ENCODE measurements at places on chromosomes 4 and X. TPM values are rescaled to one million over a fixed set of nuclear protein-coding genes. Genes with fewer than 3 reads are reported as not detected.

GRCh38 chr4:111961809-111962208 lies 183.4 kb upstream of the FAM241A start:
- DNase-seq: no peak

GRCh38 chrX:136203951-136204350 lies 47.2 kb downstream of the MAP7D3 start:
- DNase-seq: no peak

GRCh38 chr4:145014365-145014764 lies 83.6 kb downstream of the ANAPC10 start:
- DNase-seq: no peak

GRCh38 chr4:168893807-168894206 lies 116.2 kb downstream of the CBR4 start:
- DNase-seq: no peak

- DNase-seq: no peak
Measured at GRCh38 chrX:25290132-25290531, 274.4 kb upstream of the ARX start.

DNA sequence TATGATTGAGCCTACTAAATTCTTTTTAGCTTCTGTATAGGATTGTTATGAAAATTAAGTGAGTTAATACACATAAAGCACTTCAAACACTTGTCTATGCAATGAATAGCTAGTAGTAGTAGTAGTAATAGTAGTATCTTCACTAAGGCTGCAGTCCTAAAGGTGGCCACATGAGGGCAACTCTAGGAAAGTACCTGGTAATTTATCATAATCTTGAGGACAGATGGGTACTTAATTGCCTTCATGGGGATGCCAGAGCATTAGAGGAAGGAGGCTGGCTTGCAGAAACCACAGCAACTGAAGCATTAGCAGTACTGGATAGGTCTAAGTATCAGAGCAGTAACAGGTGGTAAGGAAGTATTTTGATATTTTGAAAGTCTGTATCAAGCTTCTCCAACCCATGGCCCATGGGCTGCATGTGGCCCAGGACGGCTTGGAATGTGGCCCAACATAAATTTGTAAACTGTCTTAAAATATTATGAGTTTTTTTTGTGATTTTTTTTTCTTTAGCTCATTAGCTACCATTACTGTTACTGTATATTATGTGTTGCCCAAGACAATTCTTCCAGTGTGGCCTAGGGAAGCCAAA lies 17.3 kb downstream of the NIPAL1 start:
- DNase-seq: no peak

GRCh38 chr4:829761-830600 lies 4.1 kb upstream of the CPLX1 start:
- peak; percentile 32 for DNase-seq

- DNase-seq: no peak
Measured at GRCh38 chrX:45026036-45026435, 153.0 kb downstream of the KDM6A start.

- DNase-seq: no peak
Measured at GRCh38 chr4:102403116-102403515, 57.8 kb upstream of the SLC39A8 start.

GRCh38 chrX:123336666-123337065 lies 152.6 kb downstream of the GRIA3 start:
- no peak for DNase-seq

DNA sequence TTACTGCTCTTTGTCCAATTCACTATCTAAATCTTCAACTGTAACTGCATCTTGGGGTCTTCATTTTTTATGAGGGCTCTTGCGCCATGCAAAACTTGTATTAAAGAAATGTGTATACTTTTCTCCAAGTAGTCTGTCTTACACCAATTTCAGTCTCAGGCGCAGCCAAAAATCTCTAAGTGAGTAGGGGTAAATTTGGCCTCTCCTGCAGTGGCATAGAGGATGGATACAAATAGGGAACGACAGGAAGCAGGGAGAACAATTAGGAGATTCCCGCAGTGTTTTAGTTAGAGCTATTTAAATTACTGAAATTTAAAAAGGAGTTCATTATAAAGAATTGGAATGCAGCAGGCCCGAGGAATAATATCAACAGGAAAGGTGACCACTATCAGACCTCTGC lies 30.2 kb downstream of the DMP1 start:
- no peak for DNase-seq

- DNase-seq: no peak
Measured at GRCh38 chr4:40736910-40737309, 12.8 kb upstream of the NSUN7 start.

- DNase-seq: no peak
Measured at GRCh38 chrX:10945498-10945897, 165.6 kb upstream of the HCCS start.

GRCh38 chr4:175376287-175376977 lies 435.6 kb downstream of the GPM6A start:
- no peak for DNase-seq

GRCh38 chr4:22987870-22988269 lies 295.1 kb downstream of the GBA3 start:
- DNase-seq: no peak

- DNase-seq: no peak
Measured at GRCh38 chr4:13821522-13821921, 194.0 kb upstream of the BOD1L1 start.

GRCh38 chr4:47349326-47349725 lies 114.2 kb downstream of the COMMD8 start:
- no peak for DNase-seq

DNA sequence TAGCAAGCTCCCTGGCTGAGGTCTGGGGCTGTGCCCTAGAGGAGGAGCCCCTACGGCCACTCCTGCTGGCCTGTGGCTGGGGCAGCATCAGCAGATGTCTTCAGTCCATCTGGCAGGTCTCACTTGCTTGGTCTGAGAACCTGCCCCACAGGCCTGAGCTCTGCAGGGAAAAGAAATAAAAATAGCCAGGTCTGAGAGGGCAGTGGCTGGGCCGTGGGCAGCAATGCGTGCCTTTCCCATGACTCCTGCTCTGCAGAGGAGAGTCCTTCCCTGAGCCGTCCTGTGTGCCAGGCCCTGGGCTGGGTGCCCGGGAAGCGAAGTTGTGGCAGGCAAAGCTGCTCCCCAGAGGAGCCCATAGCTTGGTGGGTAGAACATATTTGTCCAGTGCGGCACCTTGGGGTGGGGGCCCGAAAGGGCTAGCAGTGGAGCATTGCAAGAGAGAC lies 11.3 kb upstream of the KIAA0232 start:
- peak; percentile 39 for DNase-seq

DNA sequence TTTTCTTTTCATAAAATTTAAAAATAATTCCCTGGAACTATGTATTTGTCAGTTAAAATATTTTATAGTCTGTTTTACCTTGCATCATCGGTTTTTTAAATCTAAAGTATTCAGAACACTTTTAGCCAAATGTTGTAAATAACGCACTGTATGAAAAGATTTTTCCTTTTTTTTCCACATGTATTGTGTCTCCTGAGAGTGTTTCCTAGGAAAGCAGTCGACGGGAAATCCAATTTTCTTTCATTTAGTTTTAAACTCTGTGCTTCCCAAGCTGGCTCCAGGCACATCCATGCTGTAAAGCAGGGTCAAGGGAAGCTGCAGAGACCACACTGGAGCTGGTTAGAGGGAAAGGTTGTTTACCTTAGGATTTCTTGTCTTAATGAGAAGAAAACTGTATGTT lies 1724.3 kb upstream of the TENM3 start:
- no peak for DNase-seq

DNA sequence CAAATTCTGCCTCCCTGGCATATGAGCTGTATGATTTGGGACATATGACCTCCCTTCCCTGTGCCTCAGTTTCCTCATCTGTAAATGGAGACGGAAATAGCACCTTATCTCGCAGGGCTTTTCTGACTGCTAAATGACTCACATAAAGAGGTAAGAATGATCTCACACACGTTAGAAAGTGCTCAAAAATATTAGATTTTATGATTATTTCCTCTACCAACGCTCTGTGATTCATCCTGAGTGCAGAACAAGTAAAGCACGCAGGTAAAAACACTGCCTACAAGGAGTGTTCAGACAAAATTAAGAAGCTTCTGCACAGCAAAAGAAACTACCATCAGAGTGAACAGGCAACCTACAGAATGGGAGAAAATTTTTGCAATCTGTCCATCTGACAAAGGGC lies 21.1 kb downstream of the ACSL1 start:
- no peak for DNase-seq

- no peak for DNase-seq
Measured at GRCh38 chrX:24343719-24344118, 16.7 kb upstream of the SUPT20HL1 start.

GRCh38 chr4:24564488-24564887 lies 19.9 kb downstream of the DHX15 start:
- no peak for DNase-seq

- no peak for DNase-seq
Measured at GRCh38 chr4:17090063-17090462, 191.6 kb upstream of the LDB2 start.

DNA sequence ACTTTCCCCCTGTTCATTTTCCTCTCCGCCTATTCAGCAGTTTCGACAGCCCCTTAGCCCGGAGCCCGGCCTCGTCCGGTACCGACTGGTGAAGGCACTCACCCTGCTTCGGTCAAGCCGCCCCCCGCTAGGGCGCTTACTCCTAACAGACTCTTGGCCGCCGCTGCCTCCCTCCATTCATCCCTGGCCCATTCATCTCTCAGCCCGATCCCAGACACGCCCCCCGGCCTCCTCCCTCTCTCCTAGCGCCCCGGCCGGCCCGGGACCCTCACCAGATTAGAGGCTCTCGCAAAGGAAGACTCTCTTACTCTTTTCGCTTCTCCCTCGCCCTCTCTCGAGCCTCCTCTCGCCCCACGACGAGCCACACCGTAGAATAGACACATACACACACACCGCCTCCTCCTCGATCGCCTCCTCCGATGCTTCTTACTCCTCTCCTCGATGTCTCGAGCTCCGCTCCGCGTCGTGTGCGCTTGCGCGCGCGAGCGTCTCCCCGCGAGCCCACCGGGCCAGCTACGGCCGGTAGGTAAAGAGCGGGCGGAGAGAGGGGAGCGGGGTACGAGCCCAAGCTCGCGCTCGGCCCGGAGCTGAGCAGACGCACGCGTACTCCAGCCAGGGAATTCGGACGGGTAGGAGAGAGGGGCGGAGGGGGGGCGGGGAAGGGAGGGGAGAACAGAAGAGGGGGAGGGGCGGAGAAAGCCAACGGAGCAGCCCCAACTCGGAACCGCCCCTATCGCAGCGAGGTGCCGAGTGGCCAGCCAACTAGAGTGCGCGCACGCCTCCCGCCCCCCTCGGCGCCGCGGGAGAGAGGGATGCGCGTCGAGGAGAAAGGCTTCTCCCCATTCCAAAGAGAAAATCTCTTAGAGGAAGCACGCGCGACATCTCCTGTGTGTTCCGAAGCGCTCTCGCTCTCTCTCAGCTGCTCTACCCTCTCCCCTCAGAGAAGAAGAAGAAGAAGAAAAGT lies at the start of gene WNK3:
WNK3 (minus strand) TSS at position 633 of the 964 bp plus-strand sequence.
- peak; percentile 68 for DNase-seq

DNA sequence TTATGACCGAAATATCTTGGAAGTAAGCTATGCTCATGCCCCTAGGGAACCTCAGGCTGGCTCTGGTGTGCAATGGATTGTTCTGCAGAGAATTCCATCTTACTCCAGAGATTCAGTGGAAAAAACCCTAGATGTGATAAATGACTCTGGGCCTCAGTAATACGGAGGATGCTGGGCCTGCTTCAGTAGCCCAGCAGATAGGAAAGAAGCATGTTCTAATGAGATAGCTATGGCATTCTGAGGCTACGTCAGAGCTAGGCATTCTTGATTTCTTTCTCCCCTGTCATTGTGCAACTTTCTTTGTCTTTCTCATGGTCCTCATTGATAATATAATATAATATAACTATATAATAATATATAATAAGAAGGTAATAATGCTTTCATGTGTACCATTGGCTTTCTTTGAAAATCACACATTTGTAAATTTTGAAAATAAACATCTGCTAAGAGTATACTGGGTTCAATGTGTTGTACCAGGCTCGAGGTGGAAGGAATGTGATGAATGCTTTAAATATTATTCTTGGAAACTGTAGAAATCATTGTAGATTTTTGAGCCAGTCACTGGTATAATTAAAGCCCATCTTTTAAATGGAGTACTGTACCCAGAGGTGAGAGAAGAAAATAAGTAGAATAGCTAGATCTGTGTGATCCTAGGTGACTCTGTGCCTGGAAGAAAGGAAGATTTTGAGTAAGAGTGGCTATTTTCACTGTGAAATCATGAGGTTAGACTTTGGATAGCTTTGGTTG lies 152.0 kb downstream of the IL15 start:
- no peak for DNase-seq

- DNase-seq: no peak
Measured at GRCh38 chrX:17931855-17932254, 70.8 kb upstream of the RAI2 start.

GRCh38 chr4:41573502-41574001 lies 35.6 kb downstream of the LIMCH1 start:
- DNase-seq: no peak

DNA sequence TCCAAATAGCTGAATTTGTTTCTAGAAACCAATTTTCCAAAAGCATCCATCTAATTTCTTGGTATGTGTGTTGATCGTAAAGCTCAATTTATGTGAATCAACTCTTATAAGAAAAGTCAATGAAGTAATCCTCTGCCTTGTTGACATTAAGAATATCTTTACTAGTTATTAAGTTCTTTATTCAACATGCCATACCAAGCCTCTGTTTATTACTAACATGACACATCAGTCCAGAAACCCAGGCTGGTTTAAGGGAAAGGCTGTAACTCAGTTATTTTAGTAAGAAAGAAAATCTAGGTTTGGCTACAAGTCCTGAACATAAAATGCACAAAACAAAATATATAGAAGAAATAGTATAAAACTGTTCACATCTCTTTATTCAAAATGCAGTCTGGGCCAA lies 48.0 kb downstream of the KLHL34 start:
- no peak for DNase-seq

DNA sequence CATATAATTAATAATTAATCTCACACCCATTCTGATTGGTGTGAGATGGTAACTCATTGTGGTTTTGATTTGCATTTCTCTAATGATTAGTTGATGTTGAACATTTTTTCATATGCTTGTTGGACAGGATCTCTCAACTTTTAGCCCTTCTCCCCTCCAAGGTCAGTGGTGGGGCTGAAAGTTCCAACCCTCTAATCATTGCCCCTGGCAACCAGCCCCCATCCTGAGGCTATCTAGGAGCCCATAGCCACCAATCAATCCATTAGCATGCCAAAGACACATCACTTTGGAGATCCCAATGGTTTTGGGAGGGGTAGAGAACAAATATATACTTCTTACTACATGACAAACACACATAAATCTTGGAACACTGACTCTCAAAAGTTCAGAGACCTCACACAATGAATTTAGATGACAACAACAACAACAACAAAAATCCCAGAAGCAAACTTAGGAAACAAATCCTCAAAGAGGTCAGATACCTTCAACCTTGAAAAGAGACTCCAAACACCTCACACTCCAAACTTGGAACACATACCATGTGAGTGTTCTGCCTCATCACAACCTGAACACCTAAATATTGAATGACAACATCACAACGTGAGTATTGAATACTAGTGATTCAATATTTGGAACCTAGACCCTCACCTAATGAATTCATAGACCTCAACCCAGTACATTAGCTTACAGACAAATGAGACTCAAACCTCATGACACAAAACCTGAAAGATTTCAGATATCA lies 19.0 kb upstream of the PAGE4 start:
- no peak for DNase-seq

FGFBP2 gene
- total RNA-seq: 5.1 TPM

TCEAL8 gene
- 41.5 TPM for total RNA-seq

EVC gene
- 24.3 TPM for total RNA-seq

TMPRSS11F gene
- not detected for total RNA-seq

TRMT2B gene
- total RNA-seq: 19.4 TPM

MID1 gene
- total RNA-seq: 24.9 TPM

PF4V1 gene
- total RNA-seq: not detected

PRKX gene
- 27.3 TPM for total RNA-seq

HSFX2 gene
- total RNA-seq: not detected

GLRB gene
- total RNA-seq: 2.6 TPM

TRIM60 gene
- total RNA-seq: not detected
